ENCODE measurements at places on chromosomes 5 and 9.
A peak's percentile ranks its signal among the peaks of the same experiment; 100 is the strongest.

GRCh38 chr5:34738381-34738780 lies 82.3 kb downstream of the RAI14 start:
- no peak for DNase-seq

- no peak for DNase-seq
Measured at GRCh38 chr5:130168211-130168610, 263.9 kb downstream of the CHSY3 start.

- DNase-seq = no peak
Measured at GRCh38 chr5:116576053-116576713, 1.6 kb upstream of the SEMA6A start.

DNA sequence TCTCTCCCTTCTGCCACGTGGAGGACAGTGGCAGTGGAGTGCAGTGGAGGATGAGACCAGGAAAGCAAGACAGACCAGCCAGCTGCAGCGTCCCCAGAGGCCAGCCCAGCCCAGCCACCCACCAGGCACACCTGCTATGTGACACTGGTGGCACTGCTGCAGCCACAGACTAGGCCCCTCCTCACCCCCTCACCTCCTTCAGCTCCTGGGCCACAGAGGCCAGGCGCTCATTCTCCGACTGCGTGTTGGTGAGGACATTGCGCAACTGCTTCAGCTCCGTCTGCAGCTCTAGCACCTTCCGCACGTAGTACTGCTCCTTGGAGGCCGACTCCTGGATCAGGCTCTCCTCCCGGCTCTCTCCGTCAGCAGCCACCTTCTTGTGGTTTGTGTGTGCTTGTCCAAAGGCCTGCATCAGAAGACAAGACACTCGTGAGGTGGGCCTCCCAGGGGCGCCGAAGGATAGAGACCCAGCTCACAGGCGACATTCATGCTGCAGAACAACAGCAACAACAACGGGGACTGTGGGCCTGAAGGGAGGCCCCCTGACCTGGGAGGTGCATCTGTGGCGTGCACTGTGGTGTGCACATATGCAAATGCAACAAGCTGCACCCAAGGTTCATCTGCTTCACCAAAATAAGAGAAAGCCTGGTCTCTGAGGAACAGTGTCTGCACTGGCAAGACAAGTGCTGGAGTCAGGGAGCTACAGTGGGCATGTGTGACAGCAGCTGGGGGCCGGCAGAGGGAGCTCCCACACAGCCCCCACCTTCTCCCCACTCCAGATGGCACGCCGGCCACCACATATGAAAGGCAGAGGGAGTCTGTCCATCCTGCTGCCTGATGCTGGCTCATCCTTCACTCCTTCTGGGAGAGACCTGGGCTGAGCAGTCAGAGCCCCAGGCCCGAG lies 35.5 kb downstream of the BICD2 start:
- peak; percentile 88 for DNase-seq

GRCh38 chr9:135724186-135724787 lies 22.3 kb downstream of the KCNT1 start:
- DNase-seq = no peak

GRCh38 chr9:126587187-126588185 lies 26.2 kb upstream of the LMX1B start:
- DNase-seq = no peak

DNA sequence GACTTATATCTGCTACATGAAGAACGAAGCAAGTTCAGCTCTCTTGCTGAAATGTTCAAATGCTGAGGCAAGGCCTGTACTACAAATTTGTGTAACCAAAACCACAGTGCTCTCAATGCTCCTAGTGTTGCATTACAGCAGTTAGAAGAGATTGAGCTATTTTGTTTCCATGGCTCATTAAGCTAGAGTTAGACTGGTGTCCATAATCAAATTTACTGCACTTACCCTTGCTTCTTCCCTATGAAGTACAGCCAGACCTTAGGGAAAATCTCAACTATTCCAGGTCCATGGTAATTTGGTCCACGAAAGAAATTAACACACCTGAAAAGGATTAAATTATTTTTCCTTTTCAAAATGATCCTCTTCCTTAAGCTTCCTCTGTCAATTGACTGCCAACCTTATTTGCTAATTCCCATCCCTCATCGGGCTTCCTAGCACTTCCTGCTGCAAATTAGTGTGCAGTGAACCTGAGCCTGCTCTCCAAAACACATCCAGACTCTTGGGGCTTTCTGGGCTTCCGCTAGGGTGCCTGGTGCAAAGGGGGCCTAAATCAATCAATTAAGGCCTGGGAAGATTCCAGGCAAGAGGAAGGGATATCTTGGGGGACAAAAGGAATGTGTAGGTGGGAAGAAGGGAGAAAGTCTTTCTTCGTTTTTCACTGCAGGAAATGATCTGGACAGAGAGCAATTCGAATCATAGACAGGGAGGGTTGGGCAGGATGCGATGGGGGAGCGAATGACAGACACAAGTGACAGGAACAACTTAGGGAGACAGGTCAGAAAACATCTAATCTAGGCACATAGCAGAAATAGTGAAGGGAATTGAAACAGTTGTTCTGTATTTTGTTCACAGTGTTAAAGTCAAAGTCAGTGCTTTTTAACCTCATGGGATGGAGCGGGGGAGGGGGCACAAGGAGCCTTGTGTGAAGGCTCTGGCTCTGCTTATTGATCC lies 542.4 kb downstream of the RAB3C start:
- DNase-seq = no peak

- no peak for DNase-seq
Measured at GRCh38 chr9:34252670-34253459, 74.0 kb downstream of the UBAP1 start.

DNA sequence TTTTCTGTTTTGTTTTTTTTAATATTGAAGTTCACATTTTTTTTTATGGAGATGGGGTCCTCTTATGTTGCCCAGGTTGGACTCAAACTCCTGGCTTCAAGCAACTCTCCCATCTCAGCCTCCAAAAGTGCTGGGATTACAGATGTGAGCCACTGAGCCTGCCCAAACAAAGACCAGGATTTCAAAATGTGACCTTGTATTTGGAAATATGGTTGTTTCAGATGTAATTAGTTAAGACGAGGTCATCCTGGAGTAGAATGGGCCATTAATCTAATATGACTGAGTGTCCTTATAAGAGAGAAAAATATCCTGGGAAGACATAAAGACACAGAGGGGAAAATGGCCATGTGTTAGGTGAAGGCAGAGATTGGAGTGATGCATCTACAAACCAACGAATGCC lies 340.5 kb downstream of the RAB3C start:
- DNase-seq = no peak

GRCh38 chr9:136629879-136630661 lies 32.6 kb upstream of the EGFL7 start:
- no peak for DNase-seq

GRCh38 chr9:102768002-102768401 lies 227.1 kb upstream of the CYLC2 start:
- no peak for DNase-seq

DNA sequence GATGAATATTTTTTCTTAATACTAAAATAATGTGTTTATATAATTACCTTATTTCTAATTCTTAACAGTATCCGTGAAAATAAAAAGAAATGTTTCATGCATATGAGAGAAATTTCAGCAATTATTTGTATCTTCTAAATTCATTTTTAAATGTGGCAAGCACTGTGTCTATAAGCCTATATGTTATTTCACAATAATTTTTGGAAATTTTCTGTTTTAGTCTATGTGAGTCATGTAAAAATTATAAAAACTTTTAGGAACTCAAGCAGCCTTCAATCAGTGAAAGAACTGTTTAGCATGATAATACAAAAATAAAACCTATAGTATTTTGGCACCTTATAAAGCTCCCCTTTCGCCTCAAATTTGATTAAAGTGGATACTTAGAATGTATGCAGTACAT lies 96.8 kb downstream of the ZCCHC7 start:
- DNase-seq = no peak

DNA sequence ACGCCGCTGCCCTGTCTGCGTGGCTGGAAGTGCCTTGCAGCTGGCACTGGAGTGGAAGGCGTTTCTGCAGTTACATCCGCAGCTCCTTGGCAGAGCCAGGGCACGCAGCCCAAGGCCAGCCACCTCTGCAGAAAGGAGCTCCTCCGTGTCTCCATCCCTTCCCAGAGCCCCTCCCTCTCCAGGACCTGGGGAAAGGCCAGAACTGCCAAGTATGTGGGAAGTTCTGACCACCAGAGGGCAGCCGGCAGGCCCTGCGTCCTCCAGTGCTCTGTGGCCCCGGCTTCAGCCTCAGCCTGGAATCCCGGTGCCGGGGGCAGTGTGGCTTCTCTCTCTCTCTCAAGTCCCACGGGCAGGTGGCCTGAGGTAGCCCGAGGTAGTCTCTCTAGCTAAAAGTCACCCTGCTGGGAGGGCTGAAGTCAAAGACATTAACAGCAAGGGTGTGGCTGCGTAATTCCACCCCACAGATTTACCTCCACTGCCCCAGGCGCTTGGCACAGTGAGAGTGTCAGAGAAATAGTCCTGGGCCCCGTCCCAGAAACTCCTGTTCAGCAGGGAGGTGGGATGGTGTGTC lies 101.7 kb upstream of the FCN2 start:
- no peak for DNase-seq

GRCh38 chr9:22241611-22242010 lies 205.0 kb upstream of the DMRTA1 start:
- no peak for DNase-seq

DNA sequence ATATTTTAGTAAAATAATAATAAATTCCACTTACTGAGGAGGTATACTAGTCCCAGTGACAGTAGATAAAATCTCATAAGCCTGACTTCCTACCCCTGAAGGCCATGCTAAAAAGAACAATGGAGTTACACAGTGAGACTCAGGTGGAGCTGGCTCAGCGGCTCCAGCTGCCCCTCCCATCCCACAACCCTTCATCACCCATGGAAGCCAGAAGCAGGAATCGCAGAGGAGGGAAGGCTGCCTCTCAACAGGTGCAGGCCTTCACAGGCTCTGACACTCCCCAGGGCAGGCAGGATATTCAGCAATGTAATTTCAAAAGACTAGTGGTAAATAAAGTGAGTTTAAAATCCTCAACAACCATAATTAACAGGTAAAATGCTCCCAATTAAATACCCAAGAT lies 67.5 kb downstream of the FANCC start:
- no peak for DNase-seq

GRCh38 chr5:135715267-135716055 lies 119.0 kb upstream of the SLC25A48 start:
- DNase-seq = no peak
